ENCODE measurements at places on chromosomes 16 and 17. TPM values are rescaled to one million over a fixed set of nuclear protein-coding genes. Genes with fewer than 3 reads are reported as not detected.

CCL7 gene
- not detected for total RNA-seq

SLC12A3 gene
- not detected for total RNA-seq

PHOSPHO1 gene
- total RNA-seq: not detected

KNOP1 gene
- 80.3 TPM for total RNA-seq

LDAF1 gene
- total RNA-seq: 6.3 TPM

SLC16A13 gene
- 3.0 TPM for total RNA-seq

ANKRD40CL gene
- not detected for total RNA-seq

CCL4 gene
- total RNA-seq: not detected

KCNH4 gene
- not detected for total RNA-seq

MILR1 gene
- 0.27 TPM for total RNA-seq

SECTM1 gene
- 2.4 TPM for total RNA-seq

CDH13 gene
- not detected for total RNA-seq

SULT1A4 gene
- 151 TPM for total RNA-seq

TNS4 gene
- total RNA-seq: 0.58 TPM

TVP23C gene
- 21.4 TPM for total RNA-seq

RASL10B gene
- 11.0 TPM for total RNA-seq

ADAP2 gene
- 0.51 TPM for total RNA-seq

KRTAP29-1 gene
- total RNA-seq: not detected

TUFM gene
- total RNA-seq: 138 TPM

RSL1D1 gene
- total RNA-seq: 343 TPM

PLEKHM1 gene
- total RNA-seq: 7.1 TPM

TENT4B gene
- 32.8 TPM for total RNA-seq

LAT gene
- 2.0 TPM for total RNA-seq

DNAI2 gene
- total RNA-seq: not detected

WNK4 gene
- 2.7 TPM for total RNA-seq

CHST4 gene
- not detected for total RNA-seq

ITGB4 gene
- 6.9 TPM for total RNA-seq

FBXW10B gene
- 0.24 TPM for total RNA-seq

ATP2C2 gene
- total RNA-seq: not detected

ZDHHC1 gene
- 0.36 TPM for total RNA-seq

TEKT1 gene
- total RNA-seq: not detected

Data from HepG2 (cell line).